ENCODE measurements at places on chromosomes 12 and 14. TPM values are rescaled to one million over a fixed set of nuclear protein-coding genes. Genes with fewer than 3 reads are reported as not detected.
A peak's percentile ranks its signal among the peaks of the same experiment; 100 is the strongest.

Gene ASB2
- total RNA-seq, result 21.1 TPM

Gene FUT8
- total RNA-seq, result 182 TPM

Gene LRP1-AS
- total RNA-seq, result not detected

Gene CEBPE
- total RNA-seq, result not detected

Gene KIF26A
- 0.17 TPM for total RNA-seq

Gene CDCA3
- 32.5 TPM for total RNA-seq

Gene HCAR3
- 0.62 TPM for total RNA-seq

Gene KLHDC1
- 0.93 TPM for total RNA-seq

Gene RHOJ
- total RNA-seq, result not detected

Gene MRPL52
- 196 TPM for total RNA-seq

DNA sequence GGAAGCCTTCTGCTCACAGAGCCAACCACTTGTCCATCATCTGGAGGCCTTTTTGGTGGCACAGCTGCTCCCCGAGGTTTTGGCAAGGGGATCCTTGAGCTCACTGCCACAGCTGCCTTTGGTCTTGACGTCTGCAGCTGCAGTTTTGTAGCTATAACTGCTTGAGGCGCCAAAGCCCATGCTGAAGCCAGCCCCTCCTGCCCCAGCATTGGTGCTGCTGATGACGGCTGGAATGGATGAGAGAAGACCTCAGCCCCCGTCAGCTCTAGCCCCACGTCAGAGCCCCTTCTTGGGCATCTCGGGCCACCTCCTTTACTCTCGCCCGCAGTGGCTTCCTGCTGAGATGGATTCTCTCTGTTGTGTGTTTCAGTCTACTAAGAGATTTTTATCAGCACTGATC lies 12.3 kb upstream of the KRT74 start:
- H3K36me3 ChIP-seq, result no peaks in the 10 kb centered on the region
- H3K4me3 ChIP-seq, result no peak overlapping the region
- peaks cover 33% of the 10 kb centered on the region for H3K4me1 ChIP-seq
- DNase-seq, result peak; percentile 43
- peaks cover 9% of the 10 kb centered on the region for H3K27me3 ChIP-seq

- DNase-seq, result peak; percentile 34
- peaks cover 11% of the 10 kb centered on the region for H3K36me3 ChIP-seq
- H3K27ac ChIP-seq, result peak overlapping the region; percentile 78
- H3K27me3 ChIP-seq, result no peaks in the 10 kb centered on the region
- H3K4me1 ChIP-seq, result peaks cover 71% of the 10 kb centered on the region
- peak overlapping the region; percentile 61 for H3K4me3 ChIP-seq
Measured at GRCh38 chr12:68163560-68164081, 4.1 kb upstream of the IFNG start.

GRCh38 chr12:102202556-102202955 lies 4.9 kb upstream of the PMCH start:
- no peak overlapping the region for H3K4me3 ChIP-seq
- no peaks in the 10 kb centered on the region for H3K27me3 ChIP-seq
- peaks cover 34% of the 10 kb centered on the region for H3K36me3 ChIP-seq
- no peak for DNase-seq
- peaks cover 6% of the 10 kb centered on the region for H3K4me1 ChIP-seq

DNA sequence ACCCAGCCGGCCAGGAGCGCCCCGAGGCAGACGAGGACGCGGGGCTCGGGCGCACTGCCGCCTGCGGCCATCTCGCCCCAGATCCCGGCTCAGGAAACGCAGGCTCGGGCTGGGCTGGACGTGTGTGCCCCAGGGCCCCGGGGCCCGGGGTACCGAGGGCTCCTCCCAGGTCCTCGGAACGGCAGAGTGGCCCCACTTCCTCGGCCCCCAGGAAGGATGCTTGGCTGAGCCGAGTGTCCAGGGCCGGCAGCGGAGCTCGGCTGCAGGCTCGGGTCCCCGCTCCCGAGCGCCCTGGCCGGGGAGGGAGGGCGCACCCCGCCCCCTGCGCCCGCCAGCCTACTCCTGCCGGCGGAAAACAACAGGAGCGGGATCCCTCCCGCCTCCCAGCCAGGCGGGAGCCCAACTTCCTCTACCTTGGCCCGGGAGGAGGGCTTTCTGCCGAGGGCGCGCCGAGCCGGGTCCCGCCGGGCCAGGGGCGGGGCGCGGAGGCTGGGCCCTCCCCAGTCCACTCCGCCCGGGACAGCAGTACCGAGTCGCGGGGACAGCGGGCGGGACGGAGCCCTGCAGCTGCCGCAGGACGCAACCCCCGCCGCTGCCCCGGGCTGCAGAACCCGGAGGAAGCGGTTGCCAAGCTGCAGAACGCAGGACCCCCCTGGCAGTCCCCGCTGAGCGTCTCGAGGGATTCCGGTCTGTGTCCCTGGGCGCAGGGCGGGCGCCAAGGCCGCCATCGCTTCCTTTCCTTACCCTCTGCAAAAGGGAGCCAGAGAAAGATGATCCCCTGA lies at the start of gene VSIG10:
TSS of gene VSIG10 (minus strand) at position 411 of the 782 bp plus-strand sequence. CDS start at position 71, 340 bp downstream.
- peak within 1 kb of the TSS; percentile 95 for H3K4me3 ChIP-seq
- peaks cover 29% of the 10 kb centered on the region for H3K27me3 ChIP-seq
- H3K36me3 ChIP-seq, result peaks cover 2% of the 10 kb centered on the region
- DNase-seq, result peak; percentile 16
- peaks cover 10% of the 10 kb centered on the region for H3K4me1 ChIP-seq

- no peaks in the 10 kb centered on the region for H3K27me3 ChIP-seq
- peaks cover 62% of the 10 kb centered on the region for H3K4me1 ChIP-seq
- H3K36me3 ChIP-seq, result peaks cover 11% of the 10 kb centered on the region
- peak overlapping the region; percentile 73 for H3K27ac ChIP-seq
- DNase-seq, result no peak
Measured at GRCh38 chr14:21436567-21437062, 19.3 kb downstream of the CHD8 start.

- peaks cover 72% of the 10 kb centered on the region for H3K4me1 ChIP-seq
- no peak overlapping the region for H3K27ac ChIP-seq
- no peaks in the 10 kb centered on the region for H3K27me3 ChIP-seq
- peaks cover 50% of the 10 kb centered on the region for H3K36me3 ChIP-seq
Measured at GRCh38 chr12:11710431-11710830, 61.0 kb downstream of the ETV6 start.

GRCh38 chr12:55664826-55665225 lies 28.1 kb downstream of the OR10P1 start:
- no peak overlapping the region for H3K4me3 ChIP-seq
- H3K36me3 ChIP-seq, result no peaks in the 10 kb centered on the region
- H3K4me1 ChIP-seq, result no peaks in the 10 kb centered on the region
- H3K27me3 ChIP-seq, result peaks cover 19% of the 10 kb centered on the region

DNA sequence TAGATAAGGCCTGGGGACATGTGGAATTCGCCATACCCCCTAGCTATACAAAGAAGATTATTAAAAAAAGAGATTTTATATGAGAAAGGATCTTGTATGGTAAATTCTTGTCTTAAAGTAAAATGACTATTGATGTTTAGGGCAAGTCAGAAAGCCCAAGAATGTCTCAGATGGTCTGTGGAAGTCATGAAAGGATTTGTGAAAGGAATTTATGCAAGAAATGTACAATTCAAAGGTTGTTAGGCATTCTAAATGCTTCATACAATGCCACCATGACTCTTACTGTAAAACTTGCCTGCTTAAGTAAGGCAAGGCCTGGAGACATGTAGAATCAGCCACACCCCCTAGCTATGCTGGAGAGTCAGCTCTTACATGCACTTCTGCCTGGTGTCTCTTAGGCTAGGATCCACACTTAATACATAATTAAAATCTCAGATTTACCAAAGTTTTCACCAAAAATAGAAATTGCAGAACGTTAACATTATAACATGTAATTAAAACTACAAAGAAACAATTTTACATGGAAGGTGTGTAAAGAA lies 8.9 kb upstream of the ETNK1 start:
- no peak for DNase-seq
- no peaks in the 10 kb centered on the region for H3K36me3 ChIP-seq
- H3K27ac ChIP-seq, result no peak overlapping the region
- H3K4me1 ChIP-seq, result no peaks in the 10 kb centered on the region

DNA sequence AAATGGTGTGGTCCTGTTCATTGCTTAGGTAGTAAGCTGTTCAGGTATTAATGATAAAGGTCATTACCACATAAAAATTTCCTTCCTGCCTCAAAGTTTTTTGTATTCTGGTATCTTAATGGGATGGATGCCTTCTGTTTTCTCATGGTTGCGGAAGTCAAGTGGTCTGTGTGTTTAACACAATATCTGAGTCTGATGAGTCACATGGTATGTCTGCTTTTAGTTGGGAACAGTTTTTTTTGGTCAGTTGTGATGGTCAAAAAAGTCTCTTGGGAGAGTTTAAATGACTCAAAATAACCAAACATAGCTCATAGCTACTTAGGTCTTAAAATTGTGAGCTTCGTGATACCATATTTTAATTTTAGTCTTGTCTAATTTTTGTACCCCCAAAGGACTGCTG lies 40.7 kb downstream of the STK38L start:
- no peaks in the 10 kb centered on the region for H3K36me3 ChIP-seq
- no peaks in the 10 kb centered on the region for H3K27me3 ChIP-seq
- DNase-seq, result no peak
- H3K4me1 ChIP-seq, result no peaks in the 10 kb centered on the region
- H3K27ac ChIP-seq, result no peak overlapping the region
- H3K4me3 ChIP-seq, result no peak overlapping the region

DNA sequence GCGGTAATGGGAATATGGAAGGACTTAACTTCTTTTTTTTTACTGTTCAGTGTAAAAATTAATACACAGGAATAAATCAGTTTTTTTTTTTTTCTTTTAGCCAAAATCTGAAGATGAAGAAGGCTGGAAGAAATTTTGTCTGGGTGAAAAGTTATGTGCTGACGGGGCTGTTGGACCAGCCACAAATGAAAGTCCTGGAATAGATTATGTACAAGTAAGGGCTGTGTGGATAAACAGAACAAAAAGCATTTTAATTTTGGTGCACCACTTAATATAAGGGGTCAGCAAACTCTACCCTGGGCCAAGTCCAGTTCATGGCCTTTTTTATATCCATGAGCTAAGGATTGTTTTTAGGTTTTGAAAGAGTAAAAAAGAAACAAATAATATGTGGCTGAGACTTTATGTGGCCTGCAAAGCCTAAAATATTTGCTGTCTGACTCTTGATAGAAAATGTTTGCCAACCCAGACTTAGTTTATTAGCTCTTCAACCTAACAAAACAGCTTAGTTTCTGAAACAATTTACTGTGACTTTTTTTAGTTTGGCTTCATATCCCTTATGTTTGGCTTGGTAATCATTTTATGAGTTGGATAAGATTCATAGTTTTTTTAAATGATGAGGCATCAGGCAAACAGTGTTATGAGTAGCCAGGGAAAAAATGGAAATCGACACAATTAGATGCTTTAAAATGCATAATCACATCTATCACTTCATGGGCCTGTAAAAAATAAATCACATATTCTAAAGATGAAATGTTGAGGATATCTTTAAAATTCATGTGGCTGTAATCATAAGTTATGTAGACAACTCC lies 8.4 kb downstream of the GEMIN2 start:
- no peak overlapping the region for H3K4me3 ChIP-seq
- peaks cover 24% of the 10 kb centered on the region for H3K36me3 ChIP-seq
- no peaks in the 10 kb centered on the region for H3K27me3 ChIP-seq

GRCh38 chr14:80567905-80568536 lies 356.7 kb upstream of the DIO2 start:
- H3K4me3 ChIP-seq, result no peak overlapping the region
- H3K4me1 ChIP-seq, result peaks cover 6% of the 10 kb centered on the region
- no peaks in the 10 kb centered on the region for H3K36me3 ChIP-seq
- H3K27me3 ChIP-seq, result no peaks in the 10 kb centered on the region

- no peaks in the 10 kb centered on the region for H3K36me3 ChIP-seq
- peaks cover 22% of the 10 kb centered on the region for H3K4me1 ChIP-seq
- no peak overlapping the region for H3K4me3 ChIP-seq
- no peak for DNase-seq
Measured at GRCh38 chr14:76941946-76942805, 86.3 kb downstream of the IRF2BPL start.

GRCh38 chr12:1876086-1876485 lies 42.4 kb downstream of the CACNA2D4 start:
- no peak for DNase-seq
- no peak overlapping the region for H3K4me3 ChIP-seq
- H3K36me3 ChIP-seq, result no peaks in the 10 kb centered on the region

DNA sequence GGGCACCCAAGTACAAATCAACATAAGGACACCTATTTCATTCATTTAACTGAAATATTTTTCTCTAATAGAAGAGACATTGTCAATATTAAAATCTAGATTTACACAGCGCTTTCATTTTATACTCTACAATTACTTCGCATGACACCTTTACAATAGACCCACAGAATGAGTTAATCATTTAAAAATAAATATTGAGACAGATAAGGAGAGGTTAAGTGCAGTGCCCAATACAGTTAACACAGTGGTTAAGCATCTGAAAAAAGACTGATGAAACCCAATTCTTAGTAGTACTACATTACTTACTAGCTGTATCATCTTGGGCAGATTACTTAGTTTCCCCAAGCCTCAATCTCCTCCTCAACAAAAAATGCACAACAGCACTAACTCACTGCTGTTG lies 116.2 kb downstream of the DENND5B start:
- no peak overlapping the region for H3K4me3 ChIP-seq
- H3K4me1 ChIP-seq, result no peaks in the 10 kb centered on the region
- no peaks in the 10 kb centered on the region for H3K27me3 ChIP-seq
- no peaks in the 10 kb centered on the region for H3K36me3 ChIP-seq
- DNase-seq, result no peak
- no peak overlapping the region for H3K27ac ChIP-seq

DNA sequence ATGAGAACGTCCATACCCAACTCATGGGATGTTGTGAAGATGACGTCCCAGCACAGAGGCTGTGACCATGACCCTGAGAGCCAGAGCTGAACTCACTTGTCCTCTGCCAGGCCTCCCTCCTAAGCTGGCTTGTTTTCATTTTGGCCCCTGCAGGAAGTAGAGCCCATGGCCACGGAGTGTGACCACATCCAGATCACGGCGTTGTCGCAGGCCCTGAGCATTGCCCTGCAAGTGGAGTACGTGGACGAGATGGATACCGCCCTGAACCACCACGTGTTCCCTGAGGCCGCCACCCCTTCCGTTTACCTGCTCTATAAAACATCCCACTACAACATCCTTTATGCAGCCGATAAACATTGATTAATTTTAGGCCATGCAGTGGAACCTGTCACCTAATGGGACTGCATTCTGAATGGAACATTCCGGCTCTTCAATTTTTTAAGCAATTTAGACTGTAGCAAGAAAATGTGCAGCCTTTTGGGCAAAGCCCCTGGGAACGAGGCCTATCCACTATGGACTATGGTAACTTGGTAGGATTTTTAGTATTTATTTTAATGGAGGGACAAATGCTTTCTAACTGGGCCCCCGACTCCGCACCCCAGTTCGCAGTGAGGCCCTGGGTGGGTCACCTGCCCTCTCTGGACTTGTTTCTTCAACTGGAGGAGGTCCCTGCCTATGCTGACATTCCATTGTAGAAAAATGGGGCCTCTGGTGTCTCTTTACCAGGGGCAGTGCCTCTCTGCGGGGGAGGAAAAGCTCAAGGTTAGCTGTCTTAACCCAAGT lies 19.6 kb downstream of the OTUB2 start:
- H3K27me3 ChIP-seq, result no peaks in the 10 kb centered on the region
- H3K27ac ChIP-seq, result peak overlapping the region; percentile 20
- H3K4me1 ChIP-seq, result no peaks in the 10 kb centered on the region
- H3K4me3 ChIP-seq, result no peak overlapping the region
- peaks cover 26% of the 10 kb centered on the region for H3K36me3 ChIP-seq
